ENCODE measurements at places on chromosomes 16 and 17.

- no peak for DNase-seq
These were observed 130.7 kb downstream of the C16orf95 start for GRCh38 chr16:87186446-87186845.

GRCh38 chr16:67252609-67253497 is 4.1 kb downstream of the SLC9A5 start:
- no peak for DNase-seq

GRCh38 chr16:86317813-86318650 is 192.3 kb upstream of the FOXF1 start:
- no peak for DNase-seq

- DNase-seq = no peak
These were observed 274.9 kb downstream of the CDH11 start for GRCh38 chr16:64846966-64847365.

DNA sequence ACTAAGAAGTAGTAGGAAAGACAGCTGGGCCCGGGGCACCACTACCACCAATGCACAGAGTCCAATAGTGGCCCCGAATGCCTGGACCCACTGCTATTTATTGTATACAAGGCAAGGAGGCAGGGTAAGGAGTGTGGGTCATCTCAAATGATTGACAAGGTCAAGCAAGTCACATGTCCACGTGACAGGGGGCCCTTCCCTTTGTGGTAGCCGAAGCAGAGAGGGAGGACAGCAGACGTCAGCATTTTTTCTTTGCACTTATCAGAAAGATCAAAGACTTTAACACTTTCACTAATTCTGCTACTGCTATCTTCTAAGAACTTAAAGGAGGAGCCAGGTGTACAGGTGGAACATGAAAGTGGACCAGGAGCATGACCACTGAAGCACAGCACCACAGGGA is 6.5 kb downstream of the VPS53 start:
- no peak for DNase-seq

GRCh38 chr17:75069783-75070182 is 18.0 kb upstream of the SLC16A5 start:
- DNase-seq = peak; percentile 52

- DNase-seq = no peak
These were observed 4.4 kb downstream of the PDIA2 start for GRCh38 chr16:287298-287811.

- DNase-seq = no peak
These were observed 27.0 kb downstream of the TMC6 start for GRCh38 chr17:78101542-78101941.

- peak; percentile 86 for DNase-seq
These were observed 15.7 kb upstream of the CPPED1 start for GRCh38 chr16:12819126-12820117.

- no peak for DNase-seq
These were observed 1.8 kb upstream of the WIPI1 start for GRCh38 chr17:68459037-68459639.

GRCh38 chr16:78705694-78706093 is 606.2 kb downstream of the WWOX start:
- DNase-seq = peak; percentile 72

DNA sequence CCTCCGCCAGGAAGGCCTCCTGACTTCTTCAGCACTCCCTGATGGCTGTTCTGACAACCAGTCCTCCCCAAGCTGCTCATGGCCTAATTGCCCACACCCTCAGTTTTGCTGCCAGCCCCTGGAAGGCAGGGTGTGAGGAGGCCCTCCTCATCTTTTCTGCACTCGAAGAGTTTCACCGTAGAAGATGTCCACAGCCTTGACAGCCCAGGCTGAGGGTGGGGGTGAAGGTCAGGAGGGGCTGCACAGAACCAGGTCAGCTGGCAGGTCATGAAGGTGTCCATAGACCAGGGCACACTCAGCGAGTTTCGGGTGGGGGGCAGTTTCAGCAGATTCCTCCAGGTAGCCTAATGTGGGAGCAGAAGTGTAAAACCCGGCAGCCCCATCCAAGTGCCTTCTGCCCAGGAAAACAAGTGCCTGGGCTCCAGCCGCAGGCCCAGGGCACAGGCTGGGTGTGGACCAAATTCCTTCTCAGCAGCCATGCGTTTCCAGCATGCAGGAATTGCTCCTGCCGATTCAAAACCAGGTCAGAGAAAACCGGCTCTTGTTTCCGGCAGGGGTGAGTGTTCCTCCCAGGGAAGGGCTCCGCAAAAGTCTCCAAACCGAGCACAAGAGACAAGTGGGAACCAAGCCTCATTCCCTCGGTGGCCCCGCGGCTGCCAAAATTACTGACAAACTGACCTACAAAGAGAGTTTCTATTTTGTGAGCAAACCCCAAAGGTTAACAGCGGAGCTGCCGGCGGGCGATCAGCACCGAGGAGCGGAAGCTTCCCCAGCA is 228.8 kb downstream of the C16orf78 start:
- DNase-seq = no peak

DNA sequence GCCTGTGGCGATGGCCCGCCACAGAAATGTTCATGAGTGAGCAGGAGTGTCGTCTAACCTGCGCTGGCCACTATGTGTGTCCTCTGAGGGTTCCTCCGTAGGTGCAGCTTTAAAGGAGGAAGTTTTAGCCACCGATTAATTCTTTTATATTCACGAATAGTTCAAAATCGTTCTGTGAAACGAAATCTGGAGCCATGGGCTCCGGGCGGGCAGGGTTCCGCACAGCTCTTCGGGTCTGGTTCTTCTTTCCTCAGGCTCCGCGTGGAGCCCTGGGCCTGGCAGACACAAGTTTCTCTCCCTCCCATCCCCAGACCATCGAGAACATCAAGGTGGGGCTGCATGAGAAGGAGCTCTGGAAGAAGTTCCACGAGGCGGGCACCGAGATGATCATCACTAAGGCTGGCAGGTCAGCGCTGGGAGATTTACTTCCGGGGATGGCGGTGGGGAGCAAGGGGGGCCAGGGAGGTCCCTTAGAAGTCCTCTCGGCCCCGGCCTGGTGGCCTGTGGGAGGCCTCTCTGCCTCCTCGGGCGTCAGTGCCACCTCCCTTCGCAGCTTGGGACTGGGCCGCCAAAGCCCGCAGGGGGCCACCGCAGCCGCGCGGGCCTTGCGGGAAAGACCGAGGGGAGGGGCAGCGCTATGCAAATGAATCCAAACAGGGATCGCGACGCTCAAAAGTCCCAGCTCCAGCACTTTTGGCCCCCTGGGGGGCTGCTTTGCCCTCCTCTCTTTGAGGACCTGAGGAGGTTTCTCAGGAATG is 5.2 kb downstream of the TBX4 start:
- no peak for DNase-seq

DNA sequence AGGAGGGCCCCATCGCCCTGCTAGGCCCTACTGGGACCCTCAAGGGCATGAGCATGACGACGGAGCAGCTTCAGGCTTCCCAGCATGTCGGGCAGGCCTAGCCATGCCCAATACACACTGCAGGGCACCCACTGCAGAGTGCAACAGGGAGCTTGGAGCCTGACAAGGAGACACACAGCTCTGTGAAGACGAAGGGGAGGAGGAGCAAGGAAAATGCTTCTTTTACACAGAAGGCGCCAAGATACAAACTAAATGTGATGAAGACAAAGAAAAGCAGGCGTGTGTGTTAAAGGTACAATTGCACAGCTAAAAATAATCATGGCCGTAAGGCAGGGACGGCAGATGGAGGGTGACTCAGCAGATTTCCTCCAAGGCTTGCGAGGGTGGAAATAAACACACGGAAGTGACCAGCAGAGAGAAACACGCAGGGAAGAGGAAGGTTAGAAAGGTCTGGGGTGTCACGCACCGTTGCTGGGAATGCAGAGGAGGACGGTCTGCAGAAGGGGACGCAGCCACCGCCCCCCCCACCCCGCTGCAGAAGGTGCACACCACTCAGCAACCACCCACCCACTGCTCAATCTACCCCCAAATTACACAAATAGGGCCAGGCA is 108.5 kb downstream of the ZNF778 start:
- DNase-seq = peak; percentile 86

GRCh38 chr16:81623365-81624102 is 155.6 kb upstream of the PLCG2 start:
- DNase-seq = peak; percentile 63

DNA sequence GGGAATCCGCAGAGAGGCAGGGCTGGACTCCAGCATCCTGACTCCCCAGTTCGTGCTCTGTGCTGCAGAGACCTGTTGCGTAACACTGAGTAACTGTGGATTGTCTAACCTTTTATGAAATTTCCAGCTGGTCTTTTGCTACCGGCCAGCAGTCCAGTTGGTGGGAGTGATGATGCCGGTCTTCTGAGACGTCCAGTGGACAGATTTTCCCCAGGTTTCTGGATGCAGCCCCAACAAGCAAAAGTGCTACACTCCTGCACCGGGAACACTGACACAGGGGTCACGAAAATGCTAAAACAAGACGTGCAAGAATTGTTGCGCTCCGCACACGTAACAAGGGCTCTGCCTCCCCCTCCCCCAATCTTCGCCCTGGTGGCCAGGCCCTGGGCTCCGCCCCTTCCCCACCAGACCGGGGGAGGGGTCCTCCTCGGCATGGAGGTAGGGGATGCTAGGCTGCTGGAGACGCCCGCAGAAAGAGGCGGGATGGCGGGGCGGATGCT is 701 bp upstream of the MRC2 start:
- peak; percentile 60 for DNase-seq

GRCh38 chr16:59527206-59527997 is 793.3 kb upstream of the GOT2 start:
- DNase-seq = no peak

DNA sequence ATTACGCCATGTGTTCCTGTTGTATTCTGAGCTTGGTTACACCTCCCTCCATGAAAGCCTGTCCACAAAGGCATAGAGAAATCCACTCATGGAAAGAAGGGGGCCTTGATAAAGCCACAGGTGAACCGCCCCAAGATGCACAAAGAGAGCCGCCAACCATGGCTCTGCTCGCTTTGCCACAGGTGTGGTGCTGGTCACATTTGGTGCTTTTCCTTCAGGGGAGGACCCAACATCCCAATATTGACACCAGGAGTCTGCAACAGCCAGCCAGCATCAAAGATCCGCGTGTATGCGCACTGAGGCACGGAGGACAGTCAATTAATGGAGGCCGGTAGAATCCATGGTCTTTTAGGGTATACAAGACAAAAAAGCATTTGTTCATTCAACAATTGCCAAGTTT is 7.3 kb downstream of the ABCA3 start:
- DNase-seq = no peak

DNA sequence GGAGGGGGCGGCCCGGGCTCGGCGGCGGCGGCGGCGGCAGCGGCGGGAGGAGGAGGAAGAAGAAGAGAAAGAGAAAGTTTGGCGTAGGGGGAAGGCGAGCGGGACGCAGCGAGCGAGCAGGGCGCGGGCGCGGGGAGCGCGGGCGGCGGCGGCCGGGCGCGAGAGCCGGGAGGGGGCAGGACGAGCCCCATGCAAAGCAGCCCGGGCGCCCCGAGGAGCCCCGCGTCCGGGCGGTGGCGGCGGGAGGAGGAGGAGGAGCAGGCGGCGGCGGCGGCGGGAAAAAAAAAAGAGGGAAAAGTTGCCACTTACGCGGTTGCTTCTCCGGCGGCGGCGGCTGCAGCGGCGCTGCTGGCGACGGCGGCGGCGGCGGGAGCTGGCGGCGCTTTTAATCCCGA is 10.3 kb upstream of the ZFHX3 start:
- peak; percentile 74 for DNase-seq

- no peak for DNase-seq
These were observed 17.5 kb downstream of the UNC13D start for GRCh38 chr17:75826561-75827307.

DNA sequence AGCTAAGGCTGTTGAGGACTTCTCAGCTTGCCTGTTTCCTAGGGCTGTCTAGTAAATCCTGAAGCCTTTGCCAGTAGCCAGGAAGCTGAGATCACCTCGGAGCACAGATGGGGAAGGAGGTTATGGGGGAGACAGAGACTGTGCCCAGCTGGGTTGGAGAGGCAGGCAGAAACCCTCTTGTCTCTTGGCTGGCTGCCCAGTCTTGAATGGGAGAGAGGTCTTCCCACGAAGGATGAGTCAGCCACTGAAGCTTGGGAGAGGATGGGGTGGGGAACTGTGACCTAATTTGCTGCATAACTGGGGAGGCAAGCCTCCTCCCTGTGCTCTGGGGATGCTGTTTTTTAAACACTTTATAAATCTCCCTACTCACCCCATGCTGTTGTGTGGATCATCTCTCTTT is 69.8 kb downstream of the SHISA9 start:
- peak; percentile 44 for DNase-seq

- DNase-seq = no peak
These were observed 430 bp downstream of the AMFR start for GRCh38 chr16:56424791-56425438.

DNA sequence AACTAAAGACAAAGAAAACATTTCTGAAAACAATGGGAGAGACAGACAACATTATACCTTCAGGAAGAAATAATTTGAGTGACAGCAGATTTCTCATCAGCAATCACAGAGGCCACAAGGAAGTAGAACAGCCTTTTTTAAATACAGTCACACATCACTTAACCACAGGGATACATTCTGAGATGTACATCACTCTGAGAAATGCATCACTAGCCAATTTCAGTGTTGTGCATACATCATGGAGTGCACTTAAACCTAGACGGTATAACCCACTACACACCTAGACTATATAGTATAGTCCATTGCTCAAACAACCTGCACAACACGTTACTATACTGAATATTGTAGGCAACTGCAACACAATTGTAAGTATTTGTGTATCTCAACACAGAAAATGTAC is 24.9 kb upstream of the ALOX12 start:
- DNase-seq = no peak

- no peak for DNase-seq
These were observed 40.6 kb downstream of the RAB11FIP4 start for GRCh38 chr17:31431852-31432658.

GRCh38 chr17:8073627-8074484 is 13.7 kb downstream of the ALOX12B start:
- peak; percentile 79 for DNase-seq

- no peak for DNase-seq
These were observed 201.5 kb upstream of the CPHXL start for GRCh38 chr16:75927810-75928209.

- DNase-seq = no peak
These were observed 1.8 kb downstream of the ZSCAN10 start for GRCh38 chr16:3097266-3097665.

DNA sequence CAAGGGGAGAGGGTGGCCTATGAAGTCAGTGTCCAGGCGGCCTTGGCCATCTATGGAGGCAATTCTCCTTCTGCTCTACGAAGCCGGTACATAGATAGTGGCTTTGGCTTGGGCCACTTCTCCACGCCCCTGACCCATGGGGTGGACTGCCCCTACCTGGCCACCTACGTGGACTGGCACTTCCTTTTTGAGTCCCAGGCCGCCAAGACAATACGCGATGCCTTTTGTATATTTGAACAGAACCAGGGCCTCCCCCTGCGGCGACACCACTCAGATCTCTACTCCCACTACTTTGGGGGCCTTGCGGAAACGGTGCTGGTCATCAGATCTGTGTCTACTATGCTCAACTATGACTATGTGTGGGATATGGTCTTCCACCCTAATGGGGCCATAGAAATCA is 17.3 kb downstream of the AOC3 start:
- DNase-seq = no peak
